Posterior cingulate gyrus (tissue), 11 donors: ENCODE measurements at places on chromosomes 6 and 20.

- DNase-seq, result no peak
Measured at GRCh38 chr6:118598324-118598723, 50.2 kb downstream of the PLN start.

DNA sequence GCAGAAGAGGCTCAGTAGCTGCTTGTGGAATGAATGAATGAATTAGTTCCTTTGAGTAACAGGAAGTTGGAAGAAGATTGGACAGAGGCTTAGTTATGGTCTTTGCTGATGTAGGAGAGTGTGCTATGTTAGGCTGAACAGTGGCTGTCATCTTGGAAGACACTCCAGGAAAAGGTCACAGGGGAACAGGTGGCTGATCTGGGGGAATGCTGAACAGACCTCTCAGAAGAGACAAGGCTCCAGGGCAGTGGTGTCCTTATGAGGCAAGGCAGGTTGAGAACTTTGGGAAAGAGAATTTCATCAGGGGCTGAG lies 62.3 kb downstream of the UTRN start:
- DNase-seq, result no peak

DNA sequence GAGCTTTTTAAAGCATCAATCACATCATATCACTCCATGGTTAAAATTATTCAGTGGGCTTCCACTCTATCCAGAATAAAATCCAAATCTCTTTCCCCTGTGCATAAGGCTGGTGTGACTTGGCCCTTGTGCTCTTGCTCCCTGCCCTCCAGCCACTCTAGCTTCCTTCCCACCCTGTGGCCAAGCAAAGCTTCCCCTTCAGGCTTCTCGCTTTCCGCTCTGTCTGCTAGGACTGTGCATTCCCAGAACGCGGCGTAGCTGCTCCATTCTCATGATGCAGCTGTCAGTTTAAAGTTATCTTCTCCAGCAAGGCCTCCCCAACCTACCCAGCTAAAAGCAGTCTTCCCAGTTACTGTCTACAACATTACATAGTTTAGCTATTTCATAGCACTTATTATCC lies 19.4 kb upstream of the KCNK16 start:
- peak; percentile 31 for DNase-seq

DNA sequence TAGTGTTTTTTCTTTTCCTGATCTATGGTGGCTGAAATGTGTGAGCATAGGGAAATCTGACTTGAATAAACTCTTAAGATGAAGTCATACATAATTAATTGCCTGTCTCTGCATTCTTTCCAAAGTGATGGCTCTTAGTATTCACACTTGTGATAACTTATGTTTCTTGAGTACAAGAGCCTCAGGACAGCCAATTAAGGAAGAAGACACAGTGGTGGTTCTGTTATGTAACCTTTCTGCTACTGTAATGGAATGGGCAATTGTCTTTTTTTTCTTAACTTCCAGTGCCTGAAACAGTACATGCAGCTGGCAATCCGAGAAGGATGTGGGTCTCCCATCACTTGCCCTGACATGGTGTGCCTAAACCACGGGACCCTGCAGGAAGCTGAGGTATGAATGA lies 40.1 kb downstream of the RNF144B start:
- no peak for DNase-seq

DNA sequence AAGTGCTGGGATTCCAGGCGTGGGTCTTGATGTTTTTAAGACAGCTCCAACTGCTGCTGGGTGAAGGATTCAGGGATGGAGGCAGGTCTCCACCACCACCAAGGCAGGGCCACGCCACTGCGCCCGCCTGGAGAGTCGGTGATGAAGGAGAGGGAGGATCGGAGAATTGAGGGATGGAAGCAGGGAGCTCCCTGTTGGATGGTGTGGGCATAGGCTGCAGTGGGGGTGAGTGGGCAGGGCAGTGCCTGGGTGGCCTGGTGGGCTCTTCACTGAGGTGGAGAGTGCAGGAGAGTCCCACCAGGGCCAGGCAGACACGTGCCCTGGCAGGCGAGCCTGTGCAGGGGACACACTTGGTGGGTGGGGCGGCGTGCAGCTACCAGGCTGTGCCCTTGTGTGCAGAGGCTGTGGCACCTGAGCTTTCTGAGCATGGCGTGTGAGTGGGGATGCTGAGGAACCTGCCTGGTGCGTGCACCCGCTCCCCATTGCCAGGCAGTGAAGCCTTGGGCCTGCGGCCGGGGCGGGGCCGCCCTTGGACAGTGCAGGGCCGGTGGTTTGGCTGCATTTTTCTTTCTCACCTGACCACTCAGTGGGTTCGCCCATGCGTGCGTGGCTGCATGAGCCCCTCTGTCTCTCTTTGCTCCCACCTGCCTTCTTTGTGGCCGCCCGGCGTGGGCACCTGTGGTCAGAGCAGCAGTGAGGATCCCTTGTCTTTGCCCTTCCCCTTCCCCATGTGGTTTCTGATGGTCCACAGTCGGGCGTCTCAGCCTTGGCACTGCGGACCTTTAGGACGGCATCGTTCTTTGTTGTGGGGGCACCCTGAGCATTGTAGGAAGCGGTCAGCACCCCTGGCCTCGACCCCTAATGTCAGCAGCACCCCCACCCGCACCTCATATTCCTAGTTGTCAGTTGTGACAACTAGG lies 11.3 kb downstream of the RBM38 start:
- no peak for DNase-seq

- no peak for DNase-seq
Measured at GRCh38 chr6:26318459-26319404, 46.3 kb upstream of the BTN3A2 start.

- no peak for DNase-seq
Measured at GRCh38 chr20:39132511-39132910, 170.4 kb downstream of the DHX35 start.

DNA sequence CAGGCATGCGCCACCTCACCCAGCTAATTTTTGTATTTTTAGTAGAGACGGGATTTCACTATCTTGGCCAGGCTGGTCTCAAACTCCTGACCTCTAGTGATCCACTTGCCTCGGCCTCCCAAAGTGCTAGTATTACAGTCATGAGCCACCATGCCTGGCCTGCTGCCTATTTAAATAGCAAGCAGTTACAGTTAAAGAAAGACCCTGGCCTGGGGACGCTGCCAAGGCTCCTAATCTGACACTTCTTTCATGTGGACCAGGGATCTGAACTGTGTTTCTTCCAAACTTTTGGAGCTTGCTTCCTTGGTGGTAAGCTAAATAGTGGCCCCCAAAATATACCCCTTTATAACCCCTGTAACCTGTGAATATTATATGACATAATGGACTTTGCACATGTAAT lies 15.3 kb downstream of the PPARD start:
- no peak for DNase-seq

DNA sequence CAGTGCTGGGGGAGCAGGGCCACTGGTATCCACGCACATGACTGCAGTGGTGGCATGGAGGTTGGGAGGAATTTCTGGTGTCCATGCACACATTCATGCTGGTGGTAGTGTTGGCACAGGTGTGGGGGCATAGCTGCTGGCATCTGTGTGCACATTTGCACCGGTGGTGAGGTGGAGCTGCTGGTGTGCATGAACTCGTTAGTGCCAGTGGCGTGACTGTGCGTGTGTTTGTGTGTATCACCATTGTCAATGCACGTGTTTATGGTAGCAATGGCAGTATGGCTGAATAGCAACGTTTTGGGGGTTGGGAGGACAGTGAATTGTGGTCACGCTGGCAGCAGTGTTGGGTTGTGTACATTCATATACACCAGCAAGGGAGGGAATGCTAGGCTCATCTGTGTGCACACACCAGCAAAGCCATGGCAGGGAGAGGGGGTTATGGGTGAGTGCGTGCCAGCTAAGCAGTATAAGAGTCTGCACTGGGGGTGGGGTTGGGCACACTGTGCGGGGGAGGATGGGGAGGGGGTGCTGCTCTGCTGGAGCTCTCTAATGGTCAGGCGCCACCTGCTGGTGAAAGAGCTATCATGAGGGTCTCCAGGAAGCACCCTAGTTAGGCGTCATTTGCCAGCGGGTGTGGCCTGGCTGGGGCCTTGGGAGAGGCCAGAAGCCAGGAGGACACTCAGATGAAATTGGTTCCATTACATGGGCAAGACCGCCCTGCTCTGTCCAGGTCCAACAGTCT lies 626.1 kb upstream of the ID4 start:
- peak; percentile 75 for DNase-seq

GRCh38 chr6:27667657-27668441 lies 194.9 kb upstream of the ZNF184 start:
- DNase-seq, result no peak
